Activated naive CD4-positive, alpha-beta T cell treated with anti-CD3 and anti-CD28 coated beads for 36 hours (primary cell): ENCODE measurements at places on chromosomes 7 and 10.

DNA sequence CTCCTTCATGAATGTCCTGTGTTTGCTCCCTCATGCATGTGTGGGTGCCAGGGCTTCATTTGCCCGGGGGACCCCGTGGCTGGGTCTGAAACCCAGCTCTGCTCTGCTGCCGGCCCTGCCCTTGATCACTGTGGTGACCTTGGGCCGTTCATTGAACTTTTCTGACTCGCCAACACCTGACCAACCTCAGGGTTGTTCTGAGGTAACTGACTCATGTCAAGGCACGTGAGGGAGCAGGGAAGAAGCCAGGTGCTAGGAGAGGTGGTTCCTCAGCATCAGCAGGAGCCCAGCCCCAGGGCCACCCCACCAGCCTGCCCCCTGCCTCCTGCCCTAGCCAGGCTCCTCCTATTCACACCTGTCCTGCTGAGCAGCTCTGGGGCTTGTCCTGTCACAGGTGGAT, 47.9 kb downstream of the TBATA start:
- no peak for DNase-seq
- H3K4me3 ChIP-seq: no peak overlapping the region
- no peak overlapping the region for H3K27ac ChIP-seq
- H3K27me3 ChIP-seq: no peaks in the 10 kb centered on the region
- H3K4me1 ChIP-seq: no peaks in the 10 kb centered on the region

GRCh38 chr7:124701955-124702354, 63.6 kb downstream of the GPR37 start:
- no peak overlapping the region for H3K27ac ChIP-seq
- no peaks in the 10 kb centered on the region for H3K4me1 ChIP-seq
- H3K4me3 ChIP-seq: no peak overlapping the region
- DNase-seq: no peak

- no peak overlapping the region for H3K27ac ChIP-seq
- peaks cover 2% of the 10 kb centered on the region for H3K36me3 ChIP-seq
- no peak for DNase-seq
Measured at GRCh38 chr7:151113344-151114150, 27.3 kb downstream of the AGAP3 start.

- H3K27ac ChIP-seq: no peak overlapping the region
- no peak overlapping the region for H3K4me3 ChIP-seq
- H3K27me3 ChIP-seq: no peaks in the 10 kb centered on the region
- no peaks in the 10 kb centered on the region for H3K36me3 ChIP-seq
- no peak for DNase-seq
- no peaks in the 10 kb centered on the region for H3K4me1 ChIP-seq
Measured at GRCh38 chr7:101687081-101687480, 58.0 kb upstream of the MYL10 start.

GRCh38 chr7:4885317-4885807, 1.8 kb upstream of the RADIL start:
- peaks cover 29% of the 10 kb centered on the region for H3K27me3 ChIP-seq
- H3K4me3 ChIP-seq: no peak overlapping the region
- H3K4me1 ChIP-seq: peaks cover 10% of the 10 kb centered on the region
- no peaks in the 10 kb centered on the region for H3K36me3 ChIP-seq
- DNase-seq: no peak

- DNase-seq: peak; percentile 65
- no peak overlapping the region for H3K27ac ChIP-seq
- H3K27me3 ChIP-seq: peaks cover 3% of the 10 kb centered on the region
- H3K4me1 ChIP-seq: no peaks in the 10 kb centered on the region
- H3K4me3 ChIP-seq: no peak overlapping the region
Measured at GRCh38 chr10:51389415-51390321, 309.7 kb downstream of the CSTF2T start.

DNA sequence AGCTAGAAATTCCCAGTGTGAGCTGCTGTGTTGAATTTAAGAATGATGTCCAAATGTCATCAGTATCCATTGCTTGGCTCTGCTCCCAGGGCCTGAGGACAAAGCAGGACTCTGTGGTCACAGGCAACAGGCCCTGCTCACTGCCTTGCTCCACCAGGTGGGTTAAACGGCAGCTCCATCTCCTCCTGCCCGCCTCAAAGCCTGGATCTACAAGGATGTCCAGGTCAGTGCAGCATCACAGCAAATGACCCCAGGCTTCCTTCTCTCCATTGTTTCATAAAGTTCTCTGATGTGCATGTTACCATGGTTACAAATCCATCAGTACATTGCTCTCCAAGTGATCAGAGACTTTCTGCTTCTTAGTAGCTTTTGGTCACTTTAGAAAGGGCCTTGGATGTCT, 322.0 kb upstream of the ZNF32 start:
- no peaks in the 10 kb centered on the region for H3K4me1 ChIP-seq
- H3K27me3 ChIP-seq: peaks cover 3% of the 10 kb centered on the region
- H3K27ac ChIP-seq: no peak overlapping the region
- DNase-seq: no peak
- H3K36me3 ChIP-seq: no peaks in the 10 kb centered on the region

DNA sequence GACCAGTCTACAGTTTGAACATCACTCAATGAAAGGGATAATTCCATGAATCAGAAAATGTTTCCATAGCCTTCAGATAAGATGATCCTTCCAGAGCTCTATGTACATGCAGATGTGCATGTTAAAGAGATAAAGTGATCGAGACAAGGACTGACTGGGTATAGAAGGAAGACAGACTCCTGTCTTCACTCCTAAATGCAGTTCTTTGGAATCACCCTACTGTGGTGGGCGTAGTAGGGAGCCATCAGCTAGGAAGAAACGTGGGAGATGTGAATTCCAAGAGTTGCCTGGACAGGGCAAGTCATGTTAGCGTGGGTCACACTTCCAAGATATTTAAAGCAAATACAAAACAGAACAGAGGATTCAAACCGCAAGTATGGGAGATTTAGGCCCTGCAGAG, 23.9 kb downstream of the LOXL4 start:
- peaks cover 20% of the 10 kb centered on the region for H3K36me3 ChIP-seq
- peak overlapping the region; percentile 19 for H3K27ac ChIP-seq
- H3K4me3 ChIP-seq: no peak overlapping the region
- DNase-seq: no peak

GRCh38 chr7:120859459-120859858, 1.5 kb upstream of the TSPAN12 start:
- peaks cover 66% of the 10 kb centered on the region for H3K27me3 ChIP-seq
- H3K36me3 ChIP-seq: no peaks in the 10 kb centered on the region
- no peak overlapping the region for H3K4me3 ChIP-seq
- no peak for DNase-seq
- H3K4me1 ChIP-seq: peaks cover 11% of the 10 kb centered on the region
- H3K27ac ChIP-seq: no peak overlapping the region

- H3K4me3 ChIP-seq: no peak overlapping the region
- H3K4me1 ChIP-seq: peaks cover 4% of the 10 kb centered on the region
Measured at GRCh38 chr7:159118623-159119022, 26.0 kb downstream of the VIPR2 start.

GRCh38 chr10:13887761-13888160, 301.0 kb downstream of the PRPF18 start:
- H3K4me1 ChIP-seq: peaks cover 11% of the 10 kb centered on the region
- H3K4me3 ChIP-seq: no peak overlapping the region
- H3K27me3 ChIP-seq: peaks cover 54% of the 10 kb centered on the region
- H3K27ac ChIP-seq: no peak overlapping the region

- H3K4me3 ChIP-seq: no peak overlapping the region
- H3K27me3 ChIP-seq: no peaks in the 10 kb centered on the region
- no peak overlapping the region for H3K27ac ChIP-seq
- no peaks in the 10 kb centered on the region for H3K4me1 ChIP-seq
- H3K36me3 ChIP-seq: peaks cover 24% of the 10 kb centered on the region
- no peak for DNase-seq
Measured at GRCh38 chr10:980468-981093, 7.7 kb upstream of the GTPBP4 start.

DNA sequence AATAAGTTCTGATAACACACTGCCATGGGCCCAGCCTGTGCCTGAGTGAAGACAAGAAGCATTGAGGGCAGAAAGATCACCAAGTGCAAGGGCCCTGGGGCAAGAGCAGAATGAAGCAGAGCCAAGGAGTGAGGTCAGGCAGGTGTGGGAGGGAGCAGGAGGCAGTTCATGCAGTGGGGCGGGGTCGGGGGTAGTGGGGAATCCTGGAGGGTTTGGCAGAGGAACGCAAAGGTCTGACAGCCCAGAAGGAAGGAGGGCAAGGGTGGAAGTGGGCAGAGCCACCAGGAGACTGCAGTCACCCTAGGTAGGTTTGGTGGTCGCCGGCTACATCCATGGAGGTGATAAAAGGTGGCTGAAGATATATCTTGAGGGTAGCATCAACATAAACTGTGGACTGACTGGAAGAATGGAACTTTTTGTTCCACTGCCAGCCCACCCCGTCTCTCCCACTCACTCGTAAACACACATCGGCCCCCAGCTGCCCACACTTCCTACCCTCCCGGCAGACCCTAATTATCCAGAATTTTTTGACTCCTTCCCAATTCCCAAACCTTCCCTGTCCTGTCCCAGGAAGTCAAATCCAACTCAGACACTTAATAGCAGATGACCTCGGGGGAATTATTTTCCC, 172.4 kb downstream of the ARHGAP12 start:
- no peak overlapping the region for H3K4me3 ChIP-seq
- H3K27me3 ChIP-seq: no peaks in the 10 kb centered on the region
- H3K4me1 ChIP-seq: peaks cover 22% of the 10 kb centered on the region
- no peak for DNase-seq

DNA sequence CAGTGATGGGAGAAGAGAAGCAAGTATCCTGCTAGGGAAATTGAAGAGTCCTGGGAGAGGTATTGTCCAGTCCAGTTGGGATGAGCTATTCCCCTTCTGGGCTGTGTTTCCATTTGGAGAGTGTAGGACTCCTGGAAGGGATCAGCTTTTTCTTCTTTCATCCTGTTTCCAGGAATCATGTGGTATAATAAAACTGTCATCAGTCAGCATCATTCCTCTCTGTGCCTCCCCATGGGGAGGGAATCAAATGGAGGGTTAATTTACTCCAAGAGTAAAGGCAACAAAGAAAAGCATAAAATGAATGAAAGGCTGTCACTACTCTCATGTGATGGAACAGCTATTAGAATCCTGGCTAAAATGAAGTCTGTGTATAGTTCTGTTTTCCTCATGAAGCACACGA, 429.9 kb downstream of the SORCS3 start:
- no peaks in the 10 kb centered on the region for H3K36me3 ChIP-seq
- no peaks in the 10 kb centered on the region for H3K4me1 ChIP-seq

- H3K4me3 ChIP-seq: no peak overlapping the region
- no peak for DNase-seq
- H3K4me1 ChIP-seq: peaks cover 60% of the 10 kb centered on the region
- H3K27ac ChIP-seq: no peak overlapping the region
Measured at GRCh38 chr10:33115738-33116719, 158.0 kb upstream of the ITGB1 start.
